ENCODE measurements at places on chromosomes 3 and 15.

DNA sequence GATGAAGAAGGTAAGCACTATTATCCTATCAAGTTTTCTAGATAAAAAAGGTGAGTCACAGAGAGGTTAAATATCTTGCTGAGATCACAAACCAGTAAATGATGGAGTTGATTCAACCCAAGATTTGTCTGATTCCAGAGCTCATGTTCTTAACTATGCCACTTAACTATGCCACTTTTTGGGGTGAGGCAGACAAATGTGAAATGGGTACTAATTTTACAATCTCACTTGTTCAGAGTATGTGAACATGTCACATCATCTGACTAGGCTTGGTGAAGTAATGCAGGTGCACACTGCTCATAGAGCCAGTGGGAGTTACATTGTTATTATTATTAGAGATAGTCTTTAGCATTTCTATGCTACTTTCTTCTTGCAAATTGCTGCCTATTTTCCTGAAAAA is 2.0 kb downstream of the DRD3 start:
- no peak for DNase-seq

GRCh38 chr3:143973259-143974021 is 1.8 kb downstream of the DIPK2A start:
- DNase-seq = peak; percentile 46

- DNase-seq = no peak
Measured at GRCh38 chr3:195394024-195394423, 48.8 kb downstream of the ACAP2 start.

DNA sequence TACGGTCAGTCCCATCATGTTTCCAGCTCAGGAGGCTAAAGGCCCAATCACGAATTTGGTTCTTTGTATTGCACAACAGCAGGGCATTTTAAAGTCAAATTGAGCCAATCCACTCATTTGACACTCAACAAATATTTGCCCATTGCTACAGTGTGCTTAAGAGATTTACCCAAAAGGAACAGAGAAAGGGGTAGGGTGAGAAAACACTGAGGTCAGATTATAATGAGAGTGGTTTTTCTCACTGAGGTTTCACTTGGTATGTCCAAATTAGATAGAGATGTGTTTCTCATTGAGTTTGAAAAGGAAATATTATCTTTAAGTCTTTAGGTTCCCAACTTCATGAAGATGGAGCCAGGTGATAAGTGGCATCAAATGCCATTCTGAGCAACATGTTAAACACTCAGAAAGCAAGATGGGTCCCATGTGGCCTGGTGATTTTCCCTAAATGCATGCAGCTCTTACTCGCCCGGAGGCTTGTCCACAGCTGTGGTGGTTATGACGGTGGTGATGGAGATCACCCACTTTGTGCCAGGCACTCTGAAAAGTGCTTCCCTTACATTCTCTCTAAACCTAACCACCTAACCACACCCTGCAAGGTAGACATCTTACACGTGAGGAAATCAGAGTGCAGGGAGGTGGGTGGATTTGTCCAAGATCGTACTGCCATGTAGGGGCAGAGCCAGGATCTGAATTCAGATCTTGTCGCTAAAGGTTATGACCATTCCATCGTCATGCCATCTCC is 31.2 kb upstream of the USP3 start:
- DNase-seq = no peak

GRCh38 chr3:182792901-182793662 is at the start of gene ATP11B:
TSS of gene ATP11B (plus strand) at chr3:182793504. CDS start at chr3:182793760, 256 bp downstream.
- DNase-seq = peak; percentile 39

DNA sequence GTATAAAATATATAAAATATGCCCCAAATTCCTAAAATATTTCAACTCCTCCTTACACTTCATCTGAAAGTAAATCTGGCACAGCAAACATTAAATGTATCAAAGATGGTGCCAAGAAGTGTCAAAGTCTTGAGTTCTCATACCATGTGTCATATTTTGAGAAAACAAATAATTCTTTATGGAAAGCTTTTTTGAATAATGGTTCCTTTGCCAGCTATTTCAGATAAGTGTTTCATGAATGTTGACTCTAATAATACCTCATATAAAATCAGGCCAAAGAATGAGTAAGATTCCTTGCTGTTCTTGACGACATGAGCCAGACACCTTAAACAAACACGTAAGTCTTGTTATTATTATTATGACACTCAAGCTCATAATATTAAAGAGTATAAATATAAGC is 30.3 kb upstream of the ZNF385D start:
- no peak for DNase-seq

GRCh38 chr3:67719333-67719732 is 64.9 kb upstream of the SUCLG2 start:
- DNase-seq = peak; percentile 31

DNA sequence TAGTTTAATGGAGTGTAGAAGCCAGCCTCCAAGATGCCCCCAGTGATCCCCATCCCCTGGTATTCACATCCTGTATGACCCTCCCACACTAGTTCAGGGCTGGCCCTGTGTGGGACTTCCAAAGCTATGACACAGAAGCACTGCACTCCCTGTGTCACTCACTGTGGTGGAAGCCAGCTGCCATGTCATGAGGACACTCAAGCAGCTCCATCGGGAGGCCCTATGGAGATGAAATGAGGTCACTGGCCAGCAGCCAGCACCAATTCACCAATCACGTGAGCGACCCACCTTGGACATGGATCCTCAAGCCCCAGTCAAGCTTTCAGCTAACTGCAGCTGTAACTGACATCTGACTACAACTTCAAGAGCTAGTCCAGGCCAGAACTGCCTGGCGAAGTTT is 3.9 kb upstream of the ACAN start:
- no peak for DNase-seq

- no peak for DNase-seq
Measured at GRCh38 chr15:70309716-70310115, 212.0 kb upstream of the TLE3 start.

GRCh38 chr15:95492388-95493070 is 838.0 kb upstream of the NR2F2 start:
- no peak for DNase-seq

DNA sequence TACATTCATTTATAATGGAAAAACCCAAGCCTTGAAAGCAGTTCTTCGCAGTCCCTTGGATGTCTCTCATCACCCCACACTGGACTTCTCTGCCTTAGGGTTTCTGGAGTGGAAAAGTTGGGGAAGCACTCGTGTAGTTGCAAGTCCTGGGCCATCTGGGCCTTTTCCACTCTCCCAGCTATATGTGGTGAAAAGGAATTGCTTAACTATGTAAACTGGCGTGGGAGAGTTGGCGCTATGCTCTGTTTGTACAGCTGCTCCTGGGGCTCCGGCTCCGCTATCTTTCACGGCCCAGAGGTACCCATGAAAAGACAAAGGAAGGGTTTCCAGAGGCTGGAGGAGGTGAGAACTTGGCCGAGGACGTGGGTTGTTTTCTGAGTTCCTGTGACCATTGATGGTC is 81.1 kb upstream of the MYZAP start:
- no peak for DNase-seq

DNA sequence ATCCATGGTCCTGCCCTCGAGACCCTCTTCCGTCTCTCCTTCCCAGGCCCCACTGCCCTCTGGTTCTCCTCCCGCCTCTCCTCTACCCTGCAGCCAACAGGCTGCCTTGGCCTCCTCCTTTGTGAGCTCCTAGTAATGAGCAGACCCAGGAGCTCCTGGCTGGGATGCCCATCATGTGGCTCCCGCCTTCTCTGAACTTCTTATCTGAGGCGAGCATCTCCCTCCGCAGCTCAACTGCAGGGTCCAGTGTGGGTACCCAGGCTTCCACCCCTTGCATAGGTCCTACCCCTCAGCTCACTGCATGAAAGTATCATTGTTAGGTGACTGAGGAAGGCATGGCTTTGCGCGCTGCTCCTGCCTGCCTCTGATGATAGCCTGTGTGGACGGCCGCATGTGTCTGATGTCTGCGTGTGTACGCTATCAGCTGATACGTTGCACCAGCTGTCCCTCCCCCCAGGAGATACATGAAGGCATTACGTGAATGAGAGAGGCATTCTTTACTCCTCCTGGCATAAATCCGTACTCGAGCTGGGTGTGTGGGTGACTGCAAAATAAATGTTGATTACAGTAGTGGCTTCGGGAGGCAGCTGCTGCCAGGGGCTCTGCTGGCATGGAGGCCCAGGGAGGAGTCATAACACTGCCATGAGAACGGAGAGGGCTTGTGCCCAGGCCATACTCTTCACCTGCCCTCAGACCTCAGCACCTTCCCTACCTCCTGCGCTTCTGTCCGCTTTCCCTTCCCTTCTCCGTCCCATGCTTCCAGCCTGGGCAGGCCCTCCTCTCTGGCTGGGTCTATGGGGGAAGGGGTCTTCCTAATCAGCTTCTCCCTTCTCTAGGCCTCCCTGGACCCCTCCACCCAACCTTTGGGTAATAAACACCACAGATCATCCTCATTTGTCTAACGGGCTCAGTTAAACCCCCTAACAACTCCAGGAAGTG is 48.8 kb downstream of the ZNF710 start:
- no peak for DNase-seq

GRCh38 chr3:180828723-180829408 is 83.6 kb upstream of the FXR1 start:
- no peak for DNase-seq

DNA sequence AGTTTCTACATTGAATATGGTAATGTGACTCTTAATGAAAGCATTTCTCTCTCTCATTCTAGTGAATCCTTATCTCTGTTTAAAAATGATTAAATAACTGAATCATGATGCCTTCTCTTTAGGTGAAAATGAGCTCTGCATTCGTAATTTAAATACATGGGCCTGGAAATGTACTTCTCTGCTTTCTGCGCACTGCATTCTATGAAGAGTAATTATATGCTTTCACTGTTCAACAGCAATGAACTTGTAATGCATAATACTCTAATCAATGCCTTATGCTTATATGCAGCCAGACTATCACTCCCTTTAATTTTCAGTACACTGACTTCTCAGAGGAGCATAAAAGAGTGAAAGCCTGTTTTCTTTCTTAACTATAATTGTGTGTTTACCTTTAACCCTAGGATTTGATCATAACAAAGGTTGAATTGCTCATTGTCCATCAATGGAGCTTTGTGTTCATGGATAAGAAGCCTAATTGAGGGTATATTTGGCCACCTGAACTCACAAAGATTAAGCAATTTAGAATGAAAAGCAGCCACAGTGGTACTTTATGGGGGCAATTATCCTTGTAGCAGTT is 330.8 kb upstream of the PDZRN3 start:
- no peak for DNase-seq

GRCh38 chr3:172171396-172172075 is 132.2 kb downstream of the FNDC3B start:
- DNase-seq = no peak

- DNase-seq = peak; percentile 45
Measured at GRCh38 chr3:177451864-177452830, 254.9 kb upstream of the TBL1XR1 start.

DNA sequence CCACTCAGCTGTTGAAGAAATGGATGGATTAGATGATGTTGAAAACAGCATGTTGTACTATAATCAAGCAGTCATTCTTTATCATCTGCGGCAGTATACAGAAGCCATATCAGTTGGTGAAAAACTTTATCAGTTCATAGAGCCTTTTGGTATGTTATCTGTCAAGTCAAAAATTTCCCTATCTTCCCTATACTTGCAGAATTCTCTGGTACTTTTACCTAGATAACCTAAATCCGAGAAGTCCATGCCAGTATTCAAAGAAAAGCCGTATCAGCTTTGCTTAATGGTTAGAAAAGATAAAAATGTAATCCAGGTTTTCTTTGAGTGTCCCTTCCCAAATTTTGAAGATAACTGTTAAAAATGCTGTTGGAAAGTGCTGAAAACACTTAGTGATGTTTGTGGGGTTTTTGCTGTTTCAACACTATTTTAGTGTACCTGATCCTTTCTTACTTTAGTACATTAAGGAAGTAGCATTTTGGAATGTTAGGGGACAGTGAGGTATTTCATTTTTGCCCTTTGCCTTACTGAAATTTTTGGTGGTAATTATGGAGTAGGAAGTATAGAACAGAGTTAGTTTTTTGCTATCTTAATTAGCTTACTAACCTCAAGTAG is 23.8 kb downstream of the CNOT10 start:
- DNase-seq = no peak

DNA sequence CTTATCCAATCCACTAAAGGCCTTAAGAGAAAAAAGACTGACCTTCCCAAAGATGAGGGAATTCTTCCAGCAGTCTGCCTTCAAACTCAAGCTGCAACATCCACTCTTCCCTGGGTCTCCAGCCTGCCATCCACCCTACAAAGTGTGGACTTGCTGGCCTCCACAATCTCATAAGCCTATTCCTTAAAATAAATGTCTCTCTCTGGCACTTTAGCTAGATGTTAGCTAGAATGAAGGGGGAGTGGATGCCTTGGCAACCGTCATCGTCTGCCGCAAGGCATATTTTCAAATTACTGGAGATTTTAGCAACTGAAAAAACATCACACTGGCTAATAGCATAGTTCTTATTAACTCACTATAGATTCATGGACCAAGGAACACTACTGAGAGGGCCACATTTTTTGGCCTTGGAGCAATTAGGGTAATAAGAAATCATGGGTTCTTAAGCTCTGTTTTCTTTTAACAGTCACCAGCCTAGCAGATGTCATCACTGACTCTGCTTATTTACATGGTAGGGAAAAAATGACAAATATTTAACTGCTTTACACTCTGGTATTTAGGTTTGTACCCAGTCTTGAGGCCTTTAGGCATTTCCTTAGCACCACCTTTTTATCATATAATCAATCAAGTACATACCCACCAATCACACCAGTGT is 245.3 kb downstream of the MYRIP start:
- no peak for DNase-seq
